ENCODE measurements at places on chromosomes 16 and 17. TPM values are rescaled to one million over a fixed set of nuclear protein-coding genes. Genes with fewer than 3 reads are reported as not detected.

- no peak for DNase-seq
These were observed 10.7 kb downstream of the DCTN5 start for GRCh38 chr16:23651943-23652468.

GRCh38 chr16:27238016-27238587 lies 30.5 kb downstream of the NSMCE1 start:
- DNase-seq = no peak

- DNase-seq = no peak
These were observed 569 bp upstream of the TEKT3 start for GRCh38 chr17:15341966-15342365.

GRCh38 chr17:74243013-74243755 lies 29.8 kb downstream of the TTYH2 start:
- DNase-seq = no peak

DNA sequence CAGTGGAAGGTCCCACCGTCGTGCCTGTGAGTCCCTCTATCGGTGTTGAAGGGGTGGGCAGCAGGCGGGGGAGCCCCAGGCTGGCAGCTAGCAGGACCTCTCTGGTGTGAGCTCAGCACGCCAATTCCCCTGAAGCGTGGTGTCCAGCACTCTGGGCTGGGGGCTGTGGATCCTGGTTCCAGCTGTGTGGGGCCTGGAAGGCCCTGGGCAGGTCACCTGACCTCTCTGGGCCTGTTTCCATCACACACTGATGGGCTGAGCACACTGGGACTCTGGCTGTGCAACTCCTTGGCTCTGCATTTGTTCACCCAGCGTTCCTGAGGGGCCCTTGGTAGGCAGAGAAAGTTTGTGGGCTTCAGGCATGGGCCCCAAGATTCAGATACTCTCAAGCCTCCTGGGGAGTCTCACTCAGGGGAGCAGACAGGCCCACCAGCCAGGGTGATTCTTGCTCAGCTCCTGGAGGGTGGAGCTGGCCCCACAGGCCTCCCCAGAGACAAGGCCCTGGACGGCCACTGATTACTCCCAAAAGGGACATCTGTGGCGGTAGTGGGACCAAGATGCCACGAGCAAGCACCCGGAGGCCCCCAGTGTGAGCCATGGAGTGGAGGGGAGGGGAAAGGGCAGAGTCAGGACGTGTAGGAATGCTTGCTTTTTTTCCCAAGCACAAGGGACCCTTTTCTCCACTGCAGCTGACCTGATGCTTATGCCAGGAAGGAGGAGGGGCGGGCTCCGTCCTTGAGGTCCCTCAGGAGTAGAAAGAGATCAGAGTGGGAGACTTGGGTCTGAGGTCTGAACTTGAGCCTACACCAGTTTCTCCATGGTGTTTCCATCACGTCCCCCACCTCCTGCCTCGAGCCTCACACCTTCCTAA lies 8.5 kb downstream of the SCGB1C2 start:
- DNase-seq = no peak

DNA sequence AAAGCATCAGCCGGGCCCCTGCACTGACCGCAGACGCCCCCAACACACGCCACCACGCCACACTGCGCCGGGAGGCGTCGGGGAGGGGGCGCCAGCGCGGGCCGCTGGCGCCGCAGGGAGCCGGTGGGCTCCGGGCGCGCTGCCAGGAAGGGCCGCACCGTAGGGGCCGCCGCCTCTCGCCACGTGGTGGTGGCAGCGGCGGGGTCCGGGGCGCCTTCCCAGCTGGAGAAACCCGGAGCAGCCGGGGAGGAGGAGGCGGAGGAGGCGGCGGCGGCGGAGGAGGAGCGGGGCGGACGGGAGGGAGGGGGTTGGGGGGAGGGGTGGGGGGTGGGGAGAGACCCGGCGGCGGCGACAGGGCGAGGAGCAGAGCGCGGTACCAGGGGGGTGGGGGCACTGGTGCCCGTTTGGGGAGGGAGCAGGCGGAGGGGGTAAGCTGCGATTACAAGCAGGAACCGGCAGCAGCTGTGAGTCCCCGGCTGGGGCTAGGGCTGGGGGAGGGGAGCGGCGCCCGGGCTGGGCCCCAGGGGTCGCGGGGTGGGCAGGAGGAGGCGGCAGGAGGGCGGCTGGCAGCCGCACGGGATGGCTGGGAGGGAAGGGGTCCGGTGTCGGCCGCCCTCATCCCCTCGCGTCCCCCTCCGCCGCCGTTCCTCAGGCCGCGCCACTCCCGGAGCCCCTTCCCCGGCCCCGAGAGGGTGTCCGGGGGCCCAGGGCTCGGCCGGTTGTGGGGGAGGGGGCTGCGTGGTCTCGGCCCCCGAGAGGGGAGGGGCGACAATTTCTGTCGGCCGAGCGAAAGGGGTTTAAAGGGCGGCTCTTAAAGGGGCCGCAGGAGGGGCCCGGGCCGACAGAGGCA lies at the start of gene TBKBP1:
TBKBP1 (plus strand) TSS at position 431 of the 850 bp plus-strand sequence. CDS start 1,952 bp downstream, outside the sequence.
- peak; percentile 71 for DNase-seq

DNA sequence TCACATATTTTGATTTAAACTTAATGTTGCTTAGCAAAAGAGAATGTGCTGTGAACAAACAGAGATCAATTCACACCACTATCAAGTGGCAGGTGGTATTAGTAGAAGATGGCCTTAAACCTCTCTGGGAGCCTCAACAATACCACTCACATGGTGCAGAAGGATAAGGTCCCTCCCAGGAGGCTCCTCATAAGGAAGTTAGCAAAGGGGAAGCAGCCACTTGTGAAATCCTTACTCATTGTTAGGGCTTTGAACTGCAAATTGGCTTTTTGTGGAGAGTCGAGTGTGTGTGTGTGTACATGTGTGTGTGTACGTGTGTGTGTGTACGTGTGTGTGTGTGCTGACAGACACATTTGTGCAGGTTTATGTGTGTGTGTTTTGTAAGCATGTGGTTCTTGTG lies 48.9 kb upstream of the ASIC2 start:
- DNase-seq = no peak

GRCh38 chr17:69466451-69466850 lies 52.0 kb downstream of the MAP2K6 start:
- DNase-seq = no peak

Gene KRT23
- 0.45 TPM for polyA plus RNA-seq

Gene TSPOAP1
- polyA plus RNA-seq = 34.2 TPM

Gene MEFV
- polyA plus RNA-seq = 0.11 TPM

Data from right renal cortex interstitium (tissue), 3 donors.